ENCODE measurements at places on chromosomes 7 and 10. TPM values are rescaled to one million over a fixed set of nuclear protein-coding genes. Genes with fewer than 3 reads are reported as not detected.

Gene NANOS1
- total RNA-seq: 3.9 TPM

Gene SMKR1
- total RNA-seq: 10.1 TPM

Gene NPFFR1
- not detected for total RNA-seq

Gene DIP2C
- 11.1 TPM for total RNA-seq

Gene NUDT13
- 5.4 TPM for total RNA-seq

Gene ADCY1
- 2.4 TPM for total RNA-seq

Gene LRIT1
- total RNA-seq: not detected

All from A549 treated with GW870086 at 1 μM for 4 hours (cell line).